NCI-H1930 (cell line): ENCODE measurements at places on chromosomes 2 and 18.

GRCh38 chr18:13323186-13323585, 104.6 kb downstream of the LDLRAD4 start:
- no peak for DNase-seq

DNA sequence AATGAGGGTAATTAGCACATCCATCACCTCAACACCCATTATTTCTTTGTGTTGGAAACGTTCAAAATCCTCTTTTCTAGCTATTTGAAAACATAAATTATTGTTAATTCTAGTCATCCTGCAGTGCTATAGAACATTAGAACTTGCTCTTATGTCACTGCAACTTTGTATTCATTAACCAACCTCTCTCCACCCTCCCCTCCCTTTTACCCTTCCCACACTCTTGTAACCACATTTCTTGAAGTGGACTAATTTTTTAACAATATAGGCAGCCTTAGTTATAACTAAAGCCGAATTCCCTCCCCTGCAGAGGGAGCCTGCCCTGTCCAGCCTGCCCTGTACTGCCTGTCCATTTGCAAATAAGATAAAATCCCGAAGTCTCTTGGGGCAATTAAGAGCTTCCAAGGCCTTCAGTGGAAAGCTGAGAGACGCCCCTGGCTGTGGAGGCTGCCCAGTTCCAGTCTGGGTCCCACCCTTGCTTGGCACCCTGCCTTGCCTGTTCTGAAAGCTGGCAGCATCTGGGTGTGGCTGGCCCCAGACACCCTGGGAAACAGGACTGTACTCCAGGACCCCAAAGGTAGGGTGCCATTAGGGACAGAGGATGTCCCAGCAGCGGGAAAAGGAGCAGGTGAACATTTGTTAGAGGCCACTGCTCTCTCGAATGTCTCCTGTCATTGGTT, 65.1 kb downstream of the MEX3C start:
- DNase-seq = no peak

DNA sequence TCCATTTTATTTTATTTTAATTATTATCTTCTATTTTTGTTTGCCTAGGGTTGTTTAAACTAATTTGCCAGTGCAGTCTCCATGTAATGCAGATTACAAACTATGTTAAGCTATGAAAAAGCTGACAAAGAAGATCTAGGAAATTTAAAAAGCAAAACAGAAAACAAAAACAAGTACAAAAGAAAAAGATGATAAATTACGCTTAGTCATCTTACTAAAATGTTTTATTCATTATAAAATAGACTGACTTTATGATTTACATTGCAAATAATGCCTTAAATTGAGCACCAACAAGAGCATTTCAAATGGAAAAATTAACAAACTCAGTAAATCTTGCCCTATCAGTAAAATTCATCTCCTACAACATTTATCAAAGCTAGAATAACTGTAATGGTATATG, 52.9 kb downstream of the LRPPRC start:
- no peak for DNase-seq

DNA sequence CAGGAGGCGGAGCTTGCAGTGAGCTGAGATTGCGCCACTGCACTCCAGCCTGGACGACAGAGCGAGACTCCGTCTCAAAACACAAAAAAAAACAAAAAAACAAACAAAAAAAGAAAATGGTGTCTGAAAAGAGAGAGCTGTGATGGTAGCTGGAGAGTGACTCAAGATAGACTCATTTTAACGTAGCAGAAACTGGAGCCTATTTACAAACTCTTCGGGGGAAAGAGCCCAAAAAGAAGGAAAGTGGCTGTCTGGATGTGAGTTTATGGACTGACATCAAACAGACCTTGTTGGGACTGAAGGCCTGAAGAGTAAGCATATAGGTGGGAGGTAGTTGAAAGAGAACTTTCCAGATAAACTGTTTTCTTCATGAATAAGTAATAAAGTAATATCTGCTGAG, 51.8 kb downstream of the LIMS1 start:
- no peak for DNase-seq
